Fibroblast of skin of left quadriceps (primary cell): ENCODE measurements at places on chromosomes 16 and 17.
A peak's percentile ranks its signal among the peaks of the same experiment; 100 is the strongest.

DNA sequence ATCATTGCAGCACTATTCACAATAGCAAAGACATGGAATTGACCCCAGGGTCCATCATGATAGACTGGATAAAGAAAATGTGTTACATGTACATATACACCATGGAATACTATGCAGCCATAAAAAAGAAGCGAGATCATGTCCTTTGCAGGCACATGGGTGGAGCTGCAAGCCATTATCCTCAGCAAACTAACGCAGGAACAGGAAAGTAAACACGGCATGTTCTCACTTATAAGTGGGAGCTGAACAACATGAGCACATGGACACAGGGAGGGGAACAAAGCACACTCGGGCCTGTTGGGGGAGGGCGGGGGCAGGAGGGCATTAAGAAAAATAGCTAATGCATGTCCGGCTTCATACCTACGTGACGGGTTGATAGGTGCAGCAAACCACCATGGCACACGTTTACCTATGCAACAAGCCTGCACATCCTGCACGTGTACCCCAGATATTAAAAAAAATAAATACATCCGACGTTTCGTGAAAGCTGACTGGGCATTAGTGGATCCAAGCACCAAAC, 28.9 kb downstream of the ZNF778 start:
- DNase-seq = no peak

DNA sequence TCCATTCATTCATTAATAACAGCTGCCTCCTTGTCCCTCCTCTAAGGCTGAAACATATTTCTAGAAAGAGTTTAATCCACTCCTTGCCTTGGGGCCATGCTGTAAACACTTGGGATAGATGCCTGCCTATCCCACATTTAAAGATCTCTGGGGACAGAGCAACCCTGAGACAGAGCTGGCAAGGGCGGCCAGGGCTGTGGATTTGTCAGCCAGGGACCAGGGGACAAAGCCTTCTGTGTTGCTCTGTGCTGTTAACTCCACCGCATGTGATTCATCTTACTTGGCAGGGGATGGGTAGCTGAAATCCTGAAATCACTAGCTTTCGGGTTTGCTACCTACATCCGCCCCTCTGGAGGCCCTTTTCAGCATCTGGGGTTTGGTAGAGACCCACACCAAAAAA, 392.9 kb downstream of the SLC39A11 start:
- no peak for DNase-seq

- no peak for DNase-seq
Observed at GRCh38 chr17:31155208-31155810, 60.5 kb downstream of the NF1 start.

GRCh38 chr16:21218153-21218552, 6.8 kb upstream of the ZP2 start:
- no peak for DNase-seq

- DNase-seq = no peak
Observed at GRCh38 chr16:11797957-11798299, 870 bp upstream of the ZC3H7A start.

GRCh38 chr17:65531256-65532100, 30.0 kb downstream of the AXIN2 start:
- no peak for DNase-seq

- no peak for DNase-seq
Observed at GRCh38 chr16:35753559-35754390, 2294.4 kb downstream of the TP53TG3F start.

DNA sequence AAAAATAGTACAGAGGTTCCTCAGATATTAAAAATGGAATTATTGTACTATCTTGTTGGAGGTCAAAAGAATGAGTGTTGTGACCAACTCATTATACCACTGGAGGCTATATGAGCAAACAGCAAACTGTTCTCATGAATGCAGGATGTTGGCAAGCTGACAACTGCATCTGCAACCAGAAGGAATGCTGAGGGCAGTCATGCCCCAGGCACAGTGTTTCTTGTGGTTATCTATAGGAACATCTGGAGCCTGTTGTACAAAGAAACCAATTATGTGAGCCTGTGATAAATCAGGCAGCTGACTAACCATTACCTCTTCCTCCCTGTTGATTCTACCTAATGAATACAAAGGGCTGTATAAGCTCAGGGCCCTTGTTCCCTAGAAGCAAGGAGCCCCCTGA, 2057.1 kb downstream of the TP53TG3F start:
- DNase-seq = no peak

DNA sequence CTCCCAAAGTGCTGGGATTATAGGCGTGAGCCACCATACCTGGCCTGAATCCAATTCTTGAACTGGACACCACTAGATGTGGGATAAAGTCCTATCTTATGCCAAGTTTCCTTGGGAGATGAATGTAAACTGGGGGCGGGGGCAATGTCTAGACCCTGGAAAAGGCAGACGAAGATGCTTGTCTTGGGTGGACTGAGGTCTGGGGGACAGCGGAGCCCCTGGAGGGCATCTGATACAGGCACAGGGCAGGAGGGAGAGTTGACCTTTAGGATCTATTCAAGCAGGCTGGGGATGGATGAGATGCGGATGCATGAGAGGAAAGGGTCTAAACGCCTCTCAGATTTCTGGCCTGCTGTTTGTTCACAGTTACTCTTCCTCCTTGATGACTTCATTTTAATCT, 11.7 kb downstream of the C1QTNF1 start:
- no peak for DNase-seq

- no peak for DNase-seq
Observed at GRCh38 chr16:85168732-85169256, 56.5 kb upstream of the CIBAR2 start.

GRCh38 chr17:36072431-36073121, 8.5 kb downstream of the CCL18 start:
- no peak for DNase-seq

GRCh38 chr17:67420994-67421393, 43.9 kb downstream of the PITPNC1 start:
- DNase-seq = no peak

- DNase-seq = no peak
Observed at GRCh38 chr16:85111184-85111583, 1.1 kb downstream of the CIBAR2 start.

DNA sequence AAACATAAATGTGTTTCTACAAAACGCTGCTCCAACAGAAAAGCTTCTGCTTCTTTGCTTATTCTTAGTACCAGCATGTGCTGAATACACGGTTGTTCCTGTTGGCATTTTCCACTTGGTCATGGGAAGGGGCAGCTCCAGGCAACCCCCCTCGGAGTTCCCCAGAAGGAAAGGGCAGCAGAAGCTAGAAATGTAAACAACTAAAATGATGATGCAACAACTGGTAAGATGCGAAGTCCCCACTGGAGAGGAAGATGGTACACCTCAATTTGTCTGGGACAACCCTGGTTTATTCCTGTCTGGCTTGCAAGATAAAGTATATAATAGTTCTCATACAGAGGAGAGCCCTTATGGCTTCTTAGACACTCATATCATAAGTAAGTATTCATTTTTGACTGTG, 9.2 kb upstream of the CCL13 start:
- no peak for DNase-seq

DNA sequence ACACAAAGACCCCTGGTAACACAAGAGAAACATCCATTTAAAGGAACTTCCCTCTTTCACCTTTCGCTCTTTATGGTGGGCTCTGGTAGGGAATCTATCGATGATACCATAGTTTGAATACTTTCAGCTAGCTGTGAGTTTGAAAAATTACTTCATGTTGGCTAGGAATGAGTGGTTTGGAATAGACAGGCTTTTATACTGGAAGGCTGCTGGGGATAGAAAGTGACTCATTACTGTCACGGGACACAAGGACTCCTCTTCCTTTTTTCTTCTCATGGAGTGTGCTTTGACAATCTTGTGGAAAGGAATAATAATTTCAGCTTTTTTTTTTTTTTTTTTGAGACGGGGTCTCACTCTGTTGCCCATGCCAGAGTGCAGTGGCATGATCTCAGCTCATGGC, 76.9 kb downstream of the CYB561 start:
- DNase-seq = no peak

DNA sequence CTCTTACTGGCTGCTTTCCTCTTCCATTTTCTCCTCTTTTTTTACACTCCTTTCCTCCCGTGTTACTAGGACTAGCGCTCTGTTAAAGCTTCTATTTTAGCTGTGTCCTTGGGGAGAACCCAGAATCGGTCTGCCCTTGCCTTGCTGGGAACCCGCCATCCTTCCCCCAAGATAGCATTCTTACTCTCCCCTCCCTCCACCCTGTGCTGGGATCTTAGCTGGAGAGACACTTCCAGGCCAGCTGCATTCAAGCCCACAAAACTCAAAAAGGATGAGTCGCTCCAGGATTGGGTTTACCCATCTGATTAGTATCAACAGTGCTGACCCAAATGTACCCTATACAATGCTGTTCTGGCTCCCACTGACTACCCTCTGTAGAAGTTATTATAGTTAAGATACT, 200.5 kb upstream of the ASIC2 start:
- DNase-seq = no peak

- DNase-seq = peak; percentile 4
Observed at GRCh38 chr16:52912565-52913173, 140.0 kb downstream of the CHD9NB start.

GRCh38 chr16:66143415-66143814, 223.1 kb upstream of the CDH5 start:
- no peak for DNase-seq

DNA sequence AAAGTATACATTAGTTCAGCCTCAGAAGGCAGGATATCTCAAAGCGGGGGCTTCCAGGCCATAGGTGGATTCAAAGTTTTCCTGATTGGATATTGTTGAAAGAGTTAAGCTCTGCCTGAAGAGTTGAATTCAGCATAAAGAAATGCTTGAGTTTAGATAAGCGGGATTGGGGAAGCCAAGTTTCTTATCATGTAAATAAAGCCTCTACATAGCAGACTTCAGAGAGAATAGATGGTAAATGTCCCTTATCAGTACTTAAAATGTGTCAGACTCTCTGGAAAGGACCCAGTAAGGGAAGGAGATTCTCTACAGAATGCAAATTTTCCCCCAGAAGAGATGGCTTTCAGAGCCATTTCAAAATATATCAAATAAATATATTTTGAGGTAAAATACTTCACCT, 423.5 kb downstream of the SHISA9 start:
- DNase-seq = no peak

DNA sequence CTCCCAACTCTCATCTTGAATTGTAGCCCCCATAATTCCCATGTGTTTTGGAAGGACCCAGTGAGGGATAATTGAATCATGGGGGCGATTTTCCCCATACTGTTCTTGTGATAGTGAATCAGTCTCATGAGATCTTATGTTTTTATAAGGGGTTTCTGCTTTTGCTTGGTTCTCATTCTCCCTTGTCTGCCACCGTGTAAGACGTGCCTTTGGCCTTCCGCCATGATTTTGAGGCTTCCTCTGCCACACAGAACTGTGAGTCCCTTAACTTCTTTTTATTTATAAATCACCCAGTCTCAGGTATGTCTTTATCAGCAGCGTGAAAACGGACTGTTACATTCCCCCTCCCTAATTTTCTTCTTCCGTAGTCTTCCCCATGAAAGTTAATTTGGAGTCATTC, 124.0 kb downstream of the ABCA8 start:
- no peak for DNase-seq

DNA sequence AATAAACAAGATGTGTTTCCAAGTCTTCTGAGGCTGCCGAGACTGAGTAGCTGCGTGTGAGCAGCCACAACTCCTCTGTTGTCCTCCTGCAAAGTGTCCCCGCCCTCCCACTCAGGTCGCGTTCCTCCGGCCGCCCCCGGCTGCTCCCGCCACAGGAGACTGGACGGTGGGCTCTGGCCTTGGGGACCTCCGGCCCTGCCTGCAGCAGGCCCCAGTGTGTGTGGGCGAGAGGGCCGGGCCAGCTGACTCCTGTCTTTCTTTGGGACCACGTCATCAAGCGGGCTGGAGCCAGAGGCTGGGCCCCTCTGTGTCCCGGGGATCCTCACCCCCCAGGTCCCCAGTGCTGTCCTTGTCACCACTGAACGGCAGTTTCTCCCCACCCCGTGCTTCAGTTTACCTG, 175.3 kb downstream of the NPIPB11 start:
- DNase-seq = no peak

- DNase-seq = peak; percentile 75
Observed at GRCh38 chr16:20851601-20852000, 45.3 kb downstream of the REXO5 start.

GRCh38 chr16:83113317-83113716, 486.5 kb downstream of the CDH13 start:
- DNase-seq = no peak

DNA sequence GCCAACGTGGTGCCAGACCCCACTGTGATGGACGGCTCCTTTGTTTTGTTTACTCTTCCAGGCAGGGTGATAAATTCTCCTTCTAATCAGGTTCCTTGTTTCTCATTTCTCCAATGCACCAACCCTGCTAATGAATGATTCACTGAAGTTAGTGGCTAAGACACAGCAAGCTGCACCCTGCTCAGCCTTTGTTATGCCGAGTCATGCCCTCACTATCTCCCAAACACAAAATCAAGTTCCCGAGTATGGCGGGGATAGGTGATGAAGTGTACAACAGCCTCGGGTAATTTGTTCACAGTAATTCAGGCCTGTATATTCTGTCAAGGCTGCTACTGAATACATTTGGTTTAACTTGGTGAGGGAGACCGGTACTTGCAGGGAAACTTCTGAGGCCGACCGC, 83.8 kb upstream of the HS3ST4 start:
- no peak for DNase-seq

GRCh38 chr16:20192801-20193200, 119.1 kb upstream of the GPR139 start:
- no peak for DNase-seq

DNA sequence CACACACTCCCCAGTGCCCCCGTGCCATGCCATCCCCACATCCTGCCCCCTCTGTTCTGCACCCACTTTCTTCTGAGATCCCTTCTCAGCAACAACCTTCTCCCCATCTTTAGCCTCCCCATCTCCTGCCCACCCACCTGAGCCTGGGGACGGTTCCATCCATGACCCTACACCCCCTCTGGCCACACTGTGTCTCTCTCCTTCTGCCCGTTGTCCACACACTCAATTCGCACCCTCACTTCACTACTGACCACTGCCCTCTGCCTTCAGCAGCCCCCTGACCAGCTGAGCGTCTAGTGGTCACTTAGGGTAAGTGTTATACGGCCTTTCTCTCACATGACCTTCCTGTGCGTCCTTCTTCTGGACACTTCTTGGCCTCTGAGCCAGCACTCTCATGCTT, 6.1 kb downstream of the ARHGAP27 start:
- no peak for DNase-seq

- DNase-seq = no peak
Observed at GRCh38 chr17:58375811-58376210, 23.8 kb upstream of the SUPT4H1 start.

DNA sequence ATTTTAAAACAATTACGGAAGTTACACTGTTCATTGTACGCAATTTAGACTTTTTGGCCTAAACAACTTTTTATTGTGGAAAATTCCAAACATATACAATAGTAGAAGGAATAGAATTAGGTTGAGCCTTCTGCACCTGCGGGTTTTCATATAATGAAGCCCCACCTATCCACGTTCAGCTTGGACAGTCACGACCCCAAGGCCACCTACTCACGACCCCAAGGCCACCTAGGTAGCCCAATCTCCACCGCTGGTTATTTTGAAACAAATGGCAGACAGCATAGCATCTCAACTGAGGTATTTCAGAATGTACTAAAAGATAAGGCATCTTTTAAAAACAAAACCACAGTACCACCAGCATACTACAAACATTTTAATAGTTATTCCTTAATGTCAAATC, 631 bp downstream of the NLRC5 start:
- no peak for DNase-seq

- DNase-seq = no peak
Observed at GRCh38 chr17:73594025-73594424, 50.2 kb downstream of the SDK2 start.
